Common myeloid progenitor, CD34-positive (primary cell): ENCODE measurements at places on chromosomes 6 and 20.
A peak's percentile ranks its signal among the peaks of the same experiment; 100 is the strongest.

DNA sequence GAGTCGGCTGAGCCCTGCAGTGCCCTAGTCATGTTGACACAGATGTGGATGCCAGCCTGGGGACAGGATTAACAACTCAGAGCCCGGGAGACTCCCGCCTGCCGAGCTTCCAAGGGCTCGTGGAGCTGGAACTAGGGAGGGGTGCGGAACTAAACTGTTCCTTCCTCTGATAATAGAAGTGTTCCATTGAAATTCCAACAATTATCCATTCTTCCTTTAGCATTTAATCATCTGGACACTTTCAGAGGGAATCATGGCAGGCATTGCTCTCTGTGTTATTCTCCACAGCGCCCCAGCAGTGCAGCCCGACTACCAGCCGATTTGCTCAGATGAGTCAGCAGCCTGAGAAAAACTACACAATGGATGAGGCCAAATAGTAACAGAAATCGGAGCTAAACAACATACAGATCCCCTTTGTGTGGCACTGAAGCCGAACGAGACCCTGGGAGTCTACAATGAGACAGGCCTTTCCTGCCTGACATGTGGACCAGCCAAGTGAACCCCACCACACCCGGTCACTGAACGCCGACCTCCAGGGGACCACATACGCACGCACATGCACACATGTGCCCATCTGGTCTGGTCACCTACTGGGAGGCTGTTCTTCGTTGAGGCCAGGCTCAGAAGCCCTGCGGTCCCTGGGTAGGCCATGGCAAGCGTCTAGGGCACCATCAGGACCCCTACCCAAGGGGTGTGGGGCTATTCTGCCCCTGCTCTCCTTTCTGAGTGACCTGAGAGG lies 238.4 kb upstream of the AFDN start:
- no peaks in the 10 kb centered on the region for H3K36me3 ChIP-seq
- no peak for DNase-seq
- H3K4me3 ChIP-seq = no peak overlapping the region
- no peaks in the 10 kb centered on the region for H3K4me1 ChIP-seq
- no peaks in the 10 kb centered on the region for H3K27me3 ChIP-seq
- H3K27ac ChIP-seq = no peak overlapping the region

GRCh38 chr6:96777113-96777512 lies 60.2 kb downstream of the GPR63 start:
- no peaks in the 10 kb centered on the region for H3K36me3 ChIP-seq
- no peak overlapping the region for H3K4me3 ChIP-seq
- H3K4me1 ChIP-seq = no peaks in the 10 kb centered on the region
- no peaks in the 10 kb centered on the region for H3K27me3 ChIP-seq

GRCh38 chr6:37365791-37366190 lies 12.0 kb downstream of the RNF8 start:
- peak; percentile 37 for DNase-seq
- no peak overlapping the region for H3K27ac ChIP-seq
- H3K36me3 ChIP-seq = peaks cover 55% of the 10 kb centered on the region
- no peaks in the 10 kb centered on the region for H3K27me3 ChIP-seq

DNA sequence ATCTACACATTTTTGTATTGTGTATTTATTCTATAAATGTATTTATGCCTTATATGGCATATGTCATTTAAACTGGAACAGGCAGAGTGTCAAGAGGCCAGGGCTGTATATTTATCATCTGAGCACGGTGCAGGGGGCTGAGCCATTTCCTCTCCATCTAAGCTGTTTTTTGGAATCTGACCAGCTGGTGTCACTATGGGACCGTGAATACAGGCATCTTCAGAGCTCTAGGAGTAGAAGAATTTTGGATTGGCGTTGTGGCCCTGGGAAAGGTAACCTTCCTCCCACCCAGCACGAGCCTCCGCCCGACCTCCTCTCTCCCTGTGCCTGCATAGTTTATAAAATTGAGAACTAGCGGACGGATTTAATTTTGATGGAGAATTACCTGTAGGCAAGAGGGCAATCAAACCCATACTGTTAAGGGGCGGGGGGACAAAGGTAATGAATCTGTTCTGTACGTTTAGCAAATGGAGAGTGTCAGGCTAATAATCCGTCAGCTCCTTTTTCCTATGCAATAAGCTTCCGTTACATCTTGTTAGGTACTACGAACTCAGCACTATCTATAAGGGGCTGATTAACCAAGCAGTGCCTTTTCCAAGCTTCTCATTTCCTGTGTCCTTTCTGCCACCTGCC lies 29.0 kb upstream of the EEF1E1 start:
- H3K27me3 ChIP-seq = peaks cover 3% of the 10 kb centered on the region
- no peaks in the 10 kb centered on the region for H3K4me1 ChIP-seq
- H3K27ac ChIP-seq = no peak overlapping the region
- no peak overlapping the region for H3K4me3 ChIP-seq

DNA sequence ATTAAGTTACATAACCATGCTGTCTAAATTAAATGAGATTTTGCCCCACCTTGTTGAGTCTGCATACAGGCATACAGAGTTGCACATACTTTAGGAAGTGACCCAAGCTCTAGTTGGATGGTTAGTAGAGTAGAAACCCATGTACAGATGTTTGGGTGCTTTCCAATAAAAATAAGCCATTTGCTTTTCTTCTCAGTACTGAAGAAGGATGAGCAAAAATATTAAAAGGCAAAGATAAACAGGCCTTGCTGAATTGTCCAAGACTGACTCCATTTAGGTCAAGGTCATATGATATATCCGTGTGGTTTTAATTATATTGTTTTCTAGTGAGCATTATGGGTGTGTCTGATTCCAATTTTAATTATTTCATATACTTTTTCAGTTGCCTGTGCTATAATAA lies 589.4 kb downstream of the RFPL4B start:
- no peak overlapping the region for H3K27ac ChIP-seq
- no peaks in the 10 kb centered on the region for H3K4me1 ChIP-seq
- H3K36me3 ChIP-seq = no peaks in the 10 kb centered on the region
- no peak overlapping the region for H3K4me3 ChIP-seq

DNA sequence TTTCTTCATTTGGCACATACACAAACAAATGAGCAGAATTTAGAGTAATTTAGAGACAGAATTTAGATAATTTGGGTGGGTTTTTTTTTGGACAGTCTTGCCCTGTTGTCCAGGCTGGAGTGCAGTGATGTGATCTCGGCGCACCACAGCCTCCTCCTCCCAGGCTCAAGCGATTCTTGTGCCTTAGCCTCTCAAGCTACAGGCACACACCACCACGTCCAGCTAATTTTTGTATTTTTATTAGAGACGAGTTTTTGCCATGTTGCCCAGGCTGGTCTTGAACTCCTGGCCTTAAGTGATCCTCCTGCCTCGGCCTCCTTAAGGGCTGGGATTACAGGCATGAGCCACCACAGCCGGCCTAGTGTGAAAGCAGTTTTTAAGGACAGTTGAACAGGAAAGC lies 127.8 kb downstream of the MTHFD1L start:
- no peak overlapping the region for H3K27ac ChIP-seq
- peaks cover 12% of the 10 kb centered on the region for H3K36me3 ChIP-seq
- no peak for DNase-seq
- H3K4me1 ChIP-seq = no peaks in the 10 kb centered on the region
- H3K4me3 ChIP-seq = no peak overlapping the region

- peak overlapping the region; percentile 86 for H3K27ac ChIP-seq
- peaks cover 32% of the 10 kb centered on the region for H3K4me1 ChIP-seq
- no peak overlapping the region for H3K4me3 ChIP-seq
- no peaks in the 10 kb centered on the region for H3K36me3 ChIP-seq
These were observed 1.6 kb downstream of the TPMT start for GRCh38 chr6:18153311-18153703.

GRCh38 chr6:21587961-21588480 lies 5.5 kb upstream of the SOX4 start:
- peak; percentile 78 for DNase-seq
- H3K27me3 ChIP-seq = no peaks in the 10 kb centered on the region
- peak overlapping the region; percentile 46 for H3K27ac ChIP-seq
- peaks cover 31% of the 10 kb centered on the region for H3K4me1 ChIP-seq

- peaks cover 45% of the 10 kb centered on the region for H3K4me1 ChIP-seq
- no peak overlapping the region for H3K4me3 ChIP-seq
- peak overlapping the region; percentile 78 for H3K27ac ChIP-seq
- no peaks in the 10 kb centered on the region for H3K36me3 ChIP-seq
- no peaks in the 10 kb centered on the region for H3K27me3 ChIP-seq
- DNase-seq = peak; percentile 44
These were observed 3.7 kb upstream of the CCDC167 start for GRCh38 chr6:37503309-37503965.

GRCh38 chr20:48823960-48824498 lies 3.8 kb downstream of the PREX1 start:
- peaks cover 84% of the 10 kb centered on the region for H3K4me1 ChIP-seq
- H3K27ac ChIP-seq = no peak overlapping the region
- H3K4me3 ChIP-seq = peak overlapping the region; percentile 5
- no peaks in the 10 kb centered on the region for H3K27me3 ChIP-seq
- peak; percentile 89 for DNase-seq

DNA sequence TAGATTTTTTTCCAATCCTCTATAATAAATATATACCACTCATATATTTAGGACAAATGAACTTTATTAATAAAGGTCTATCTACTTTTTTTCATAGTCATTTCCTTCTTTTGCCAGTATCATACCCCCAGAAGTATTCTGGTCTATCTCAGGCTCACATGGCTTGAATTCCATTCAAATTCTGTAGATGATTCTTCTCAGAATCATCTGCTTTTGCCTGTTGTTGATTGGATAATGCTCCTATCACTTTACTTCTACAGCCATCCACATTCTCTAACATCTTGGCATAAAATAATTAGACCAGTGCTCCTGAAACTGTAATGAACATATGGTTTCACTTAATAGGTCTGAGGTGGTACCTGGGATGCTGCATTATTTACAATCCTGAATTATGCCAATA lies 121.2 kb downstream of the GFRAL start:
- H3K4me1 ChIP-seq = no peaks in the 10 kb centered on the region
- no peaks in the 10 kb centered on the region for H3K27me3 ChIP-seq
- no peak for DNase-seq
- no peak overlapping the region for H3K27ac ChIP-seq
- H3K36me3 ChIP-seq = no peaks in the 10 kb centered on the region

GRCh38 chr6:5205035-5205507 lies 55.7 kb downstream of the LYRM4 start:
- H3K4me3 ChIP-seq = no peak overlapping the region
- no peak for DNase-seq
- H3K27ac ChIP-seq = no peak overlapping the region
- no peaks in the 10 kb centered on the region for H3K36me3 ChIP-seq
- no peaks in the 10 kb centered on the region for H3K27me3 ChIP-seq

DNA sequence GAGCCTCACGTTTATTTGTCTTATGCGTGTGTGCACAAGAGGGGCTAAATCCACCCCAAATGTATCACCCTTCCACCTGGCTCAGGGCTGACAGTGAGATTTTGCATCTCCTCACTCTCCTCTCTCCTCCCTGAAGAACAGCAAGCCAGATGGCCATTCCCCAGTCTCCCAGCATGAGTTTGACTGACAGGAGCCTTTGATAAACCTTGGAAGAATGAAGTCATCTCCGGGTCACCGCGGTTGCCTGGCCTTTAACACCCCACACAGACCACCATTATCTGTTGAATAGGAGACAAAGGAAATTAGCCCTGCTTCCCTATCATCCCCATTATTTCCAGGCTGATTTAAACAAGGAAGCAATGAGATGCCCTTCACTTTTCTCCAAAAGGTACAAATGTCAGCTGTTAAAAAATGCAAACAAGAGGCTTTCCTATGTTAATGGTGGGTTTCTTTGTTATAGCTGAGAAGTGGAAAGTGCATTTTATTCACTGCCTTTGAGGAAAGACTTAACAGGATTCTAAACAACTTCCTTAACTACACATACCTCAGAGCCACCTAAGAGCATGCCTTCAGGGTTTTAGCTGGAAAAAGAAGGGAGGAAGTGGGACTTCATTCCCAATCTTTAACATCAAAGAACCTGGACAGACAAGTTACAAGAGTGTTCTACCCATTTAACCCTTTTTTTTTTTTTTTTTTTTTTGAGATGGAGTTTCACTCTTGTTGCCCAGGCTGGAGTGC lies 524.8 kb upstream of the ID4 start:
- no peak overlapping the region for H3K27ac ChIP-seq
- H3K36me3 ChIP-seq = no peaks in the 10 kb centered on the region
- no peaks in the 10 kb centered on the region for H3K27me3 ChIP-seq

DNA sequence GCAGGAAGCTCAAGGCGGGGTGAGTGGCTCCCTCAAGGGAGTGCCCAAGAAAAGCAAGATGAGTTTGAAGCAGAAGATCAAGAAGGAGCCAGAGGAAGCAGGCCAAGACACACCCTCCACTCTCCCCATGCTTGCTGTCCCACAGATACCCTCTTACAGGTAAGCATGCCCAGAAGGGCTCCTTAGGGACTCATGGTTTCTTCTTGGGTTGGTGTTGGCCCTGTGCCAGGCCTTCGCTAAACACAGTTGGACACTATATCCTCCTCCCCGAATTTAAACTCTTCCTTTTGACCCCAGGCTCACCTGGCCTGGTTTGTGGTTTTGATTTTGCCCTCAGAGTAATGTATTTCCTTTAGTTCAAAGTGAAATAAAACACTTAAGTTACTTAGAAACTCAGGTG lies 5.1 kb downstream of the BRPF3 start:
- H3K27me3 ChIP-seq = no peaks in the 10 kb centered on the region
- no peak overlapping the region for H3K27ac ChIP-seq
- H3K36me3 ChIP-seq = peaks cover 40% of the 10 kb centered on the region
- H3K4me1 ChIP-seq = peaks cover 5% of the 10 kb centered on the region
- no peak overlapping the region for H3K4me3 ChIP-seq

DNA sequence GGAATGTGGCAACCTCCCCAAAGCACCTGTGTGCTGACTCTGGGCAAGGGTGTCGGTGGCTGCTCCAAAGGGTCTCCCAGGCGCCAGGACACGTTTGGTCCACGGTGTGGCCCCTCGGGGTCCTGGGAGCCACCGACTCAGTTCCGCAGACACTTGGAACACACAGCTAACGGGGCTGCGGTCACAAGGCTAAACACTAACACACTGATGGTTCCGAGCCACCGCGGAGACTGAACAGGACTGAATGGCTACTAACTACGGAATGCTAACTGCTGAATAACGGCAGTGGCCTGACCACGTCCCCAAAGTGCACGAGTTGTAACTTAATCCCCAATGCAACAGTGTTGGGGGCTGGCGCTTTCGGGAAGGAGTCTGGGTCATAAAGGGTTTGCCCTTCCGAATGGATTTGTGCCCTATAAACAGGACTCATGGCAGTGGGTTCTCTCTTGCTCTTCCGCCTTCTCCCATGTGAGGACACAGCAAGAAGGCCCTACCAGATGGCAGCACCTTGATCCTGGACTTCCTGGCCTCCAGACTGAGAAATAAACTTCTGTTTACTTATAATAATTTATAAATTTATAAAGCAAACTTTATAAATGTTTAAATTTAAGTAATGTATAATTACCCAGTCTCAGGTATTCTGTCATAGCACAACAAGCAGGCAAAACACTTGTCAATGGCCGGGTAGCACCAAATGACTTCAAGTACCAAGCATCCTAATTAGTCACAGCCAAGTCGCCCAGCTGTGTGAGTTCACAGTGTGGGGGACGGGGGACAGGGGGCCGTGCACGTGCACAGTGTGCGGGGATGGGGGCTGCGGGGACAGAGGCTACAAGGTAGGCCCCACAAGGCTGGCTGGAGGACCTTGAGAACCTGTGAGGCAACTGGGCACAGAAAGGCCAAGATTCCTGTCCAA lies 2.3 kb upstream of the EEF1A2 start:
- peaks cover 67% of the 10 kb centered on the region for H3K27me3 ChIP-seq
- DNase-seq = no peak
- H3K36me3 ChIP-seq = no peaks in the 10 kb centered on the region
- H3K4me3 ChIP-seq = no peak overlapping the region
